ENCODE measurements at places on chromosomes 7 and 10. TPM values are rescaled to one million over a fixed set of nuclear protein-coding genes. Genes with fewer than 3 reads are reported as not detected.

DNA sequence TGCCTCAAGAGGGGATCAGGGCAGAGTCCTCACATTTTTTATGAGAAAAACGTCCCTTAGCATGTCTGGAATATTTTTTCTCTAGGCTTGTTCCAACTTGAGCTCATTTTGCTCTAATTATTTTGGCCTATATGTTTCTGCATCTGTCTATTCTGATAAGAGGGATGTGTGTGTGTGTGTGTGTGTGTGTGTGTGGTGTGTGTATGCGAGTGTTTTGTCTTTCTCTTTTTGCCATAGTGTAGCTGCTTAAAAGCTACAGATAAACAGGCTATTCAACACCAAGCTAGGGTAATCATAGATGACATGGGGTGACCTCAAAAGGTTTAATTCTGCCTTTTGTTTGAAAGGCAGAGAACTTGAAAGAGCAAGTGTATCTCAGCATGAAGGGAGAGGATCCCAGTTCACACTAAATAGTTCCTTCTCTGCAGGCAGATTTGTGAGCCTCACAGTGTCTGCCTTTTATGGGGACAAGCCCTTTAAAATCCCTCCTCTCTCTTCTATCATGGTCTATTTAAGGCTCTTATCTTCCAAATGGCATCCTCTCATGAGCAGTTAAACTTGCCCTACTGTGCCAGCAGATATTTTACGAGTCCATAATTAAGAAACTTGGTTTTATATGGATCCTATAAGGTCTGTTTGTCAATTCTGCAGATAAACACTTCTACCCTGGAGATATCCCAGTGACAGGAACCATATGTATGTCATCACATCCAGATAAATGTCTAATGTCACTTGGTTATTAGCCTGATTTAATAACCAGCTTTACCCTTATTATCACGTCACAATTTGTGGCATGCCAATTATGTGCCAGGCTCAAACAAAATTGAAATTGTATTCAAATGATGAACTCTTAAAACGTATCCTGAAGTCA lies 202.9 kb upstream of the MTPN start:
- no peak overlapping the region for H3K27ac ChIP-seq
- DNase-seq = no peak
- H3K36me3 ChIP-seq = peaks cover 3% of the 10 kb centered on the region
- peaks cover 11% of the 10 kb centered on the region for H3K4me1 ChIP-seq

DNA sequence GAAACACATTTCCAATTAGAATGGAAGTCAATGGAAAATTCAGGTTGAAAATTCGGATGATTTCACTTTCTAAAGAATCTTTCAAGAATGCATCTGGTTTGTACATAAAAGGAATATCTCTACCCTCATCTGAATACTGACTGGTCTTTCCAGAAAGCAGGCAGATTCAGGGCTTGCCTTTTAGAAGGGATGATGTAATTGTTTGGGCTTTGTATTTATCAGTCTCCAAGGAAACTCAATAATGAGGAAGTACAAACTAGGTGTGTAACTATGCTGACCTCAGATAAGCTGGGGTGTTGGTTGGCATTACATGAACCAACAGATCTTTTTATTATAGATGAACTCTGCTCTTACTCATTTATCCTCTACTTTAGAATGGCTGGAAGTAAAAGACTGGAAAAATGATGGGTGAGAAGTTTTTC lies 24.1 kb downstream of the PDLIM1 start:
- no peak overlapping the region for H3K4me3 ChIP-seq
- H3K27me3 ChIP-seq = peaks cover 15% of the 10 kb centered on the region
- H3K36me3 ChIP-seq = no peaks in the 10 kb centered on the region
- H3K4me1 ChIP-seq = no peaks in the 10 kb centered on the region

DNA sequence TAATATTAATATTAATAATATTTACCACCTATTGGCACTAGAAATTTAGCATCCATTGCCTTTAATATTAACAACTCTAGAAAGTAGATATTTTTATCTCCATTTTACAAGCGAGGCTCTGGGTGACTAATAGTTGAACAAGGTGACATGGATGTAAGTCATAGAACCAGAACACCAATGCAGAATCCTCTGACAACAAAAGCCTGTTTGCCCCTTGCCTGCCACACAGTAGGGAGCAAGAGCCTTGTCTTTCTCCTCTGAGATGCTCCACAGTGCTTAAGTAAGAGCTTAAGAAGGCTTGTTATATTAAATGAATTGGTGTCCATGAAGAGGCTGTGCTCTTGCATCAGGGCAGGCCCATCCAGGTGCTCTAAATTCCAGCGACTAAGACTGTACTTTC lies 51.2 kb upstream of the LBX1 start:
- peaks cover 45% of the 10 kb centered on the region for H3K27me3 ChIP-seq
- no peak for DNase-seq
- H3K4me1 ChIP-seq = peaks cover 4% of the 10 kb centered on the region
- no peak overlapping the region for H3K4me3 ChIP-seq
- peaks cover 1% of the 10 kb centered on the region for H3K36me3 ChIP-seq

DNA sequence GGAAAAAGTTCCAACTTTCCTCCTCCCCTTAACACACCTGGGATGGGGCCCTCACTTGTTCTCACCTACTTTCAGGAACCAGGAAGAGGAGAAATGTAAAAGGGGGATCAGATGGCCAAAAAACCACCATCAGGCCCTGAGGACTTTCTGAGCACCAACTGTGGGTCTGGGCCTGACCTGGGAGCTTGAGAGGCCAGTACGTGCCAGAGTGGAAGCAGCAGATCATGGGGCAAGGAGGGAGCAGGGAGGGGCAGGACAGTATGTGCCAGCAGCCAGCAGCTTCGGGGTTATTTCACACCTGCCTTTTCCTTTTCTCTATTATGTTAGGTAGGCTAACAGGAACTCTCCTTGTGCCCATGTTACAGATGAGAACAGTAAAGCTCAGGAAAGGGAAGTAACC lies 118.8 kb upstream of the UNC5B start:
- peak; percentile 4 for DNase-seq
- H3K27me3 ChIP-seq = peaks cover 9% of the 10 kb centered on the region
- no peak overlapping the region for H3K4me3 ChIP-seq
- no peaks in the 10 kb centered on the region for H3K4me1 ChIP-seq
- H3K27ac ChIP-seq = no peak overlapping the region
- H3K36me3 ChIP-seq = no peaks in the 10 kb centered on the region

DNA sequence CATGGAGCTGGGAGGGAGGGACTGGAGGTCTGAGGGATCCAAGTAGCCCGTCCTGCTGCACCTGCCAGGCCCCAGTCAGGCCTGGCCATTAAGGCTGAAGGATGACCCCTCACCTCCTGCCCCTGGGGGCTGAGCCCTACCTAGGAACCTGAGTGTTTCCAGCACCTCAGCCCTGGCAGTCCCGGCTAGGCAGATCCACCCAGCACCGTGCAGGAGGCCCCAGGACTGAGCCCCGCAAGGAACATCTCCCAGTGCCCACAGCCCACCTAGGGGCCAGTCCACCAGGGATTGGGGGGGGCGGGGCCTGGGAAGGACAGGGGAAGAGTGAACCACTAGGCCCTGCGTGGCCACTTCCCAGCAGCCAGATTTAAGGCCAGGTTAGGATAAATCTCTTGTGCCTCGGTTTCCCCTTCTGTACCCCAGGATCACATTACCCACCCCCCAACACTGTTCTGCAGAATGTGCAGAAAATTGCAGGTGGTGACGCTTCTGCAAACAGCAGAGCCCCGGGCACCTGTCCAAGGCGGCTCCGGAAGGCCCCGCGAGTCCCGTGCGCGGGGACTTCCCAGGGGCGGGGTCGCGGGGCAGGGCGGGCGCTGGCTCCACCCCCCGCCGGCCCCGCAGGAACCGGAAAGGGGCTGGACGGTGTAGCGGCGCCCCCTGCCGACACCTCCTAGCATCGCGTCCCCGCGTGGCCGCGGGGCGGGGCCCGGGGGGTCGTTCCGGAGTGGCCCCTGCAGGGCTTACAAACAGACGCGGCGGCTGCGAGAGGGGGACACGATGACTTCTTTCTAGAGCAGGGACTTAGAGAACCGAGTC lies 55.9 kb downstream of the PWWP2B start:
- H3K4me1 ChIP-seq = peaks cover 6% of the 10 kb centered on the region
- H3K27ac ChIP-seq = peak overlapping the region; percentile 70
- peak overlapping the region; percentile 57 for H3K4me3 ChIP-seq
- DNase-seq = peak; percentile 95
- H3K27me3 ChIP-seq = no peaks in the 10 kb centered on the region

DNA sequence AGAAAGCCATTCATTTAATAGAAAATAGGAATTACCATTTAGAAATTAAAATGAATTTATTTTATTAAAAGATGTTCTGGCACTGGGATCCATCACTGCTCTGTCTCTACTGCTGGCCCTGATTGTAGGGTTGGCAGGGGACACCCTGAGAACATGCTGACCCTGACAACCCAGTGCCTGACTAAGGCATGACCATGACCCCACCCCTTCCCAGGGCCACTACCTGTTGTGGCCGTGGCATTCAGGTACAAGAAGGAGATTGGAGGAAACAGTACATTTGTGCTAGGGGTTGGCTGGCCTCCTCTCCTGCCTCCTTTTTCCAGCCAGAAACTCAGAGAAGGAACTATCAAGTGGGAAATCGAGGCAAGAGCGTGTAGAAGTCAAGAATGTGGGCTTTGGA lies 197.0 kb upstream of the ZMIZ1 start:
- no peak for DNase-seq
- no peak overlapping the region for H3K27ac ChIP-seq
- H3K4me1 ChIP-seq = peaks cover 2% of the 10 kb centered on the region

- H3K27me3 ChIP-seq = peaks cover 9% of the 10 kb centered on the region
- no peaks in the 10 kb centered on the region for H3K36me3 ChIP-seq
- peak; percentile 29 for DNase-seq
- peaks cover 10% of the 10 kb centered on the region for H3K4me1 ChIP-seq
Observed at GRCh38 chr7:151198945-151199848, 11.1 kb downstream of the H2BK1 start.

The COL13A1 gene
- not detected for total RNA-seq

The PPP1R17 gene
- total RNA-seq = not detected

The HPSE2 gene
- total RNA-seq = 0.28 TPM
